Activated CD8-positive, alpha-beta memory T cell treated with anti-CD3 and anti-CD28 coated beads for 48 hours (primary cell): ENCODE measurements at places on chromosomes 2 and 18.

- no peak for DNase-seq
Observed at GRCh38 chr18:63253428-63254372, 65.9 kb downstream of the BCL2 start.

DNA sequence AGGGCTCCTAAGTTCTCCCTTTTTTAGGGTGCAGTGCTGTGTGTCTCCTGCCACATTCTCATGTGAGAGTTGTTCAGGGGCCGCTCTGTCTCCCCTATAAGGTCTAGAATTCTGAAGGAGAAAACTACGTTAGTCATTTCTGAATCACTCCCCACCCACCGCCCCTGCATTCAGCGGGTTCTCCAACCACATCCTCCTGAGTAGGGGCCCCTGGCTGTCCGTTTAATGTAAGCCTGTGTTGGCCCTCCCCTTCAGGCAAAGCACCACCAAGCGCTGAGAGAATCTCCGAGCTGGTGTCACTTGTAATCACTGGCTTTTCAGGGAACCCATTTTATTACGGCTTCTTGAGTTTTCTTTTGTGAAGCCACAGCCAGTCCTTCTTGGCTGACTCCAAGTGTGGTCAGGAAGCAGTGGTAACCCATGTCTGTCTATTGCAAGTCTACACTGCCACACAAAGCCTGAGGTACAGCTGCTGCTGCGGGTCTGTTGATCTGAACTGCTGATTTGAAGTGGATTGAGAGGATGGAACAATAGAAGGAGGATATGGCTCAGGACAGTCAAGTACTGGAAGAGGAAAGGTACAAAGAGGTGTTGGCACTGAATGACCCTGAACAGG is 16.9 kb downstream of the LCT start:
- peak; percentile 72 for DNase-seq

DNA sequence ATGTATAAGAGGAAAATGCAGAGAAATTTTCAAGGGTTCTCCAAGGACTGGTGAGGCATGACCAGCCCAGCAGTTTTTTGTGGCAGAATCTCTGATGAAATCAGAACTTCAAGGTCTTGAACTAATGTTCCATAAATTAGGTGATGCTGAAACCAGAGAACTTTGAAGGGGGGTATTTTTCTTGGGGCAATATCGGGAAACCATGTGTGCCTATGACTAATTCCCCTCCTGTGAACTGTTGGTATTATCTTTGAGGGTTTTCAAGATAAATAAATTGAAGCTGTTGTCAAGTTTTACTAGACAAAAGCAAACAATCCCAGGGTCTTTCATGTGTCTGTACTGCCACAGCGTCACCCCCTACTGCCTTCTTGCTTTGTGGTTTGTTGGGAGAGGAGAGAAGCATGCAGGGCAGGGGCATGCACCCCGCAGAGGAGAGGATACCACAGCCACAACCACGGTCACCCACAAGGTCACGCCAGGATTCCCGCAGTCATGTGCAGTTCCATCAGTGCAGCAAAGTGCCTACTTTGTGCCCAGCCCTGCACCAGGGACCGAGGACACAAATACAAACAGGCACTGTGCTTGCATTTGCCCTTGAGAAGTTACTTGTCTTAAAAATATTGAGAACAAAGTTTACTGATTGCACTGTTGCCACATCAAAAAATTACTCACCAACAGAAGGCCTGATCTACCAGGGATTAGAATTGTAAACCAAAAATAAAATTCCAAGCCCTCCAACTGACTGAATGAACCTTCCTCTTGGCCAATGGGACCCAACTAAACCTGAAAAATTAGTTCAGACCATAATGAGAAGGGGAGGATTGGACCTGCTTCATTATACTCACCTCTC is 413.3 kb upstream of the TRIB2 start:
- DNase-seq, result peak; percentile 2

GRCh38 chr18:6719098-6719846 is 10.2 kb upstream of the ARHGAP28 start:
- no peak for DNase-seq

DNA sequence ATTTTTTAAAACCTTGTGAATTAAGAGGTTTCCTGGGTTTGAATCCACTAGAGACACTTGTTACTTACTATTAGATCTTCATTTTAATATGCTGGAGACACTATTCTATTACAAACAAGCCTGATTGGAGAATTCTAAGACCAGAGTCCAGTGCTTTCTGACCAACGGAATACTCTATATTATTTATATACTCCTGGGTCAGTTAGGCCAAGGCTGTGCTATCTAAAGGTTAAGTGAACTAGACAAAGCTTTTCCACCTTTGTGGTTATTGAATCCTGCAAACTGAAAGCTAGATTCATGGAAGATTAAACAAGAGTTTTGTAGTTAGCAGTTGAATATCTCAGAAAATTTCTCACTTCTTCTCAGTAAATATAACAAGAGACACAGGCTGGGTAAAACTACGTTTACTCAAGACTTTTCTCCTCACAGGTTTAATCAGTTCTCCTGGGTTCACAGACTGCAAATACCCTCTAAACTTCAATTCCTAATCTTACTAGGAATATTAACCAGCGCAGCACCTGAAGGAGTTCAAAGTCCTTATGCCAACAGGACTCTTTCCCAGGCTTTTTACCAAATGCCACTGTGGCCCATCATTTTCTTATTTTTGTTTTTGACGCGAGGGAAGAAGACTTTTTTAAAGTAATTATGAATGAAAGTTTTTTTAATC is 66.4 kb downstream of the COL4A4 start:
- DNase-seq, result no peak

- DNase-seq, result no peak
Observed at GRCh38 chr2:6418291-6418690, 447.4 kb downstream of the CMPK2 start.
